ENCODE measurements at places on chromosomes 7 and 10.
A peak's percentile ranks its signal among the peaks of the same experiment; 100 is the strongest.

- DNase-seq, result no peak
These were observed 899.1 kb upstream of the ZWINT start for GRCh38 chr10:57260175-57260574.

DNA sequence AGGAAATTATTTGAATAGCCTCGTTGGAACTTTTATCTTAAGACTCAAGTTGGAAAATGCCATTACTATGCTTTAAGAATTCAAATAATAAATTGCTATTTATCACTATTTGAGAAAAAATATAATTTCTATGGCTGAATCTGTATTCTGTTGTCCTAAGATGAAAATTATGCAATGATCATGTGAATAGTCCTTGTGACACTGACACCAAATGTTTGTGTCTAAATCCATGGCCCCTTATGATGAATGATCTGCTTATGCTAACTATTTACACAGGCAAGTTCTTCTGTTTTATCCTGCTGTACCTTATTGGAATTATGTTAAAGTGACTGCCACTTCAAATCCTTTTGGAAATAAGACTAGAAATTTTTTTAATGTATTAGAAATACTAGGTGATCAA is 208.7 kb downstream of the DOCK4 start:
- no peak for DNase-seq

GRCh38 chr7:94556028-94556427 is 46.4 kb downstream of the CASD1 start:
- DNase-seq, result no peak

- no peak for DNase-seq
These were observed 798 bp downstream of the BLNK start for GRCh38 chr10:96270571-96270970.

GRCh38 chr10:114087255-114087654 is 43.6 kb downstream of the ADRB1 start:
- no peak for DNase-seq

DNA sequence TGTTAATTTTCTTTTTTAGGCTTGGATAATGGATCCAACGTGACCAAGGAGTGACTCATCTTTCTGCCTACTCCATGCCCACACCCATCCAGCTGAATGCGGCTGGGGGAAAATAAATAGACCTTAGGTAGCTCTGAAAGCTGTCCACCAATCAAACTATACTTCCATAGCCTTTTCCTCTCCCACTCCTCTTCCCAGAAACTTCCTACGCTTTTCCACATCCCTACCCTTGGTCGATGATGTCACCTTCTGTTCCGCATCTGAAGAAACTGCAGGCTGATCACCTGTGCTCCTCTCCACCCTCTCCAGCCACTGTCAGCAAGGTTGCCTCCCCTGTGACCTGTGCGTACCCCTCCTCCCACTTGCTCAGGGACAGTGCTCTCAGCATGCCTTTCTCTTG is 359.8 kb upstream of the KLF6 start:
- no peak for DNase-seq

GRCh38 chr7:50795831-50796230 is 13.1 kb upstream of the GRB10 start:
- DNase-seq, result no peak

DNA sequence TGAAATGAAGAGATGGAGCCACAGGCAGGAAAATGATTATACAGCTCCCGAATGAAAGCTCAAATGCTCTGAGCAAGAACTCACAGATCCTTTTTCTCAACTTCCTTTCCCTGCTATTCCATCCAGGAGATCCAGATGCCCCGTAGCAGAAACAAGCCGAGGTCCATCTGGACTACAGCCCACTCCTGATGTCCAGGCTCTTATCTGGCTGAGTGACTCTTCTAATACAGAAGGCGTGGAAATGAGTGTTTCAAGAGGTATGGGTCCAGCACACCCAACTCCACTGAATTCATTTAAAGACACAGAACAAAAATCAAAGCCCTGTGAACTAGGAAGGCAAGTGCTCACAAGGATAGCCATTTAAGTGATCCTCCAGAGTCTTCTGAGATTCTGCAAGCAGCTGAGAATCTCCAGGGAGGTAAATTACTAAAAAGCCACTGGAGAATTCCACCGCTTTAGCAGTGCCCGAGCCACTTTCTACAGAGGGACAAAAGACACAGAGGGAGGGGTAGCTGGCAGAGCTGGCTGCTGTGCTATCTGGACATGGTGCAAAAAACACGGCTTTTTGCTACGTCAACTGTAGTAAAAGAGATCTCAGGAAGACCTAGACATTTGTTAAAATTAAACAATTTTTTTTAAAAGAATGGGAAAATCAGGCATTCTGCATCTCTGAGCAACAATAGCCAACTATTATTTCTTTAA is 24.5 kb downstream of the FAM171A1 start:
- DNase-seq, result no peak

- no peak for DNase-seq
These were observed 2.1 kb downstream of the FAM24B start for GRCh38 chr10:122877264-122877663.

DNA sequence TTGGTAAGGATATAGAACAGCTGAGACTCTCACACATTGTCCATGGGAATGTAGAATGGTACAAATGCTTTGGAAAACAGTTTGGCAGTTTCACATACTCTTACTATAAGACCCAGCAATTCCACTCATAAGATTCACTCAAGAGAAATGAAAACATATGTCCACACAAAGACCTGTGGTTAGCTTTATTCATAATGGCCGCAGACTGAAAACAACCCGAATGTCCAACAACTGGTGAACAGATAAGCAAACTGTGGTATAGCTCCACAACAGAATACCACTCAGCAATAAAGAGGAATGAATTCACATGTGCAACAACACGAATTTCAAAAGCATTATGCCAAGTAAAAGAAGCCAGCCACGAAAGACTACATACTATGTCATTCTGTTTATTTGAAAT is 33.5 kb upstream of the CUL1 start:
- no peak for DNase-seq

DNA sequence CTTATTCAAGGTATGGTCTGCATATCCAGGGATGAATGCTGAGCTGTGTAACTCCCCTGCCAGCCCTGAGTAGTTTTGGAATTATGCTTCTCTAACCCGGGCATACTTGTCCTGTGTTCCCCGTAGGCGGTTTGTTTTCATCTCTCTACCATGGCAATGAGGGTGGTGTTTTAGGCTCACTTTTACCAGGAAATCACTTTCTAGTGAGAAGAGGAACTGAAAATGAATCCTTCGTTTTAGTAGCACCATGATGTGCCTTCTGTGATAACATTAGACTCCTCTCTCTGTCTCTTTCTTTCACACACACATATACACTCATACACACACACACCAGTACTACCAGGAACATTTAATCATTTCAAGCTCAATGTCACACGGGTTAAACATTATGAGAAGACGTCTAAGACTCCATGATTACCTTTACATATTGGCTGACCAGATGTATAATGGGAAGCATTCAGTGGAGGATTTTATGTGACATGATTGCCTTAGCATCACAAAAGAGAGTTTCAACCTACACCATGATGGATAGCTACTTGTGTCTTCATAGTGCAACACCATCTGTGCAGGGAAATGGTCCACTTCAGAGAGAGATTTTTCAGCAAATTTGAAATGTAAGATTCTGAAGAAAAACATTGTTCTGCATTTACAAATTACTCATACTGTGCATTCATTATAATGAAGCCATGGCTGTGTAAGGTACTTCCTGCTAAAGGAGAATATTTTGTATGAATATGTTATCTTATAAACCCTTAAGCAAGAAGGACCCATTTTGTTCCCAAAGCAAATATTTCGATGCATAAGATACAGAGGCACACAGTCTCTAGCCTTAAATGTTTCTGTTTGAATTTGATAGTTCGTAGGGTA is 31.0 kb upstream of the PFKP start:
- DNase-seq, result no peak

- no peak for DNase-seq
These were observed 111.6 kb downstream of the NOC3L start for GRCh38 chr10:94251098-94251497.

GRCh38 chr7:156504687-156505545 is 135.7 kb upstream of the RNF32 start:
- DNase-seq, result no peak

GRCh38 chr10:110951381-110951780 is 32.0 kb downstream of the SHOC2 start:
- DNase-seq, result no peak

GRCh38 chr10:110699859-110700468 is 55.8 kb downstream of the RBM20 start:
- DNase-seq, result no peak

- no peak for DNase-seq
These were observed 25.8 kb upstream of the PLPP4 start for GRCh38 chr10:120431251-120431651.

DNA sequence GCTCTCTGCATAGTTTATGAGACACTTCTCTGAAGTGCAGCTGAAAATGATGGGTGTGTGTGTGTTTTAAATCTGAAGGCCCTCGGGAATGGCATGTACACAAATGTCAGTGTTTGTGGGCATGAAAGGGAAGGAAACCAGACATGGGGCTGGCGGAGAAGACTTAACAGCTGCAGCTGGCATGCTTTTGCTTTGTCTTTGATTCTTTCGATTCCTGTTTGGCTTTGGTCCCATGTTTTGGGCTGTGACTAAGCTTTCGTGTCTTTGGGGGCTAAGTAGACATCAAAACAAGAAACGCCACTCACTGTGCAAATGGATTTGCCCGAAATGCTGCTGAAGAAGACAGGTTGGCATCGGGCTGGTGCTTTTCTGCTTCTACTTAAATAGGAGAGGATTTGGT is 179.3 kb downstream of the PFKFB3 start:
- DNase-seq, result no peak

- no peak for DNase-seq
These were observed 1.6 kb downstream of the KIAA1217 start for GRCh38 chr10:24210501-24210900.

DNA sequence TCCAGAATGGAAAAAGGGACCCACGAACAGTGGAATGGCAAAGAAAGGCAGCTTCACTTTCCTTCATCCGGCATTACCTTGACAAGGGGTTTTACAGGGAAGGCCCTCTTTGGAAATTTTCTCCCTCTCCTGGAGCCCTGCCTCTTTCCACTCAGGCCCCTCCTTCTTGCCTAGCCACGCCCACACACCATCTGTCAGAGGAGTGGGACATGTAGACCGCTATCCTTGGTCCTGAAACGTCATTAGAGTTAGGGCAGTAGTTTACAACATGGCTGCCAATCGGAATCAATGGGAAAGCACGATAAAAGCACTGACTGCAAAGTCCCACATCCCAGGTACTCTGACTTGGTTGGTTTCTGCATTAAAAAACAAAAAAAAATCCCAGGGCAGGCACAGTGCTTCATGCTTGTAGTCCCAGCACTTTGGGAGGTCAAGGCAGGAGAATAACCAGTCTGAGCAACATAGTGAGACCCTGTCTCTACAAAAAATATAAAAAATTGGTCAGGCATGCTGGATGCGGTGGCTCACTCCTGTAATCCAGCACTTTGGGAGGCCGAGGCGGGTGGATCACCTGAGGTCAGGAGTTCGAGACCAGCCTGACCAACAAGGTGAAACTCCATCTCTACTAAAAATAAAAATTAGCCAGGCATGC is 96.4 kb downstream of the MARCHF5 start:
- no peak for DNase-seq

GRCh38 chr7:159071260-159071659 is 73.4 kb downstream of the VIPR2 start:
- no peak for DNase-seq

DNA sequence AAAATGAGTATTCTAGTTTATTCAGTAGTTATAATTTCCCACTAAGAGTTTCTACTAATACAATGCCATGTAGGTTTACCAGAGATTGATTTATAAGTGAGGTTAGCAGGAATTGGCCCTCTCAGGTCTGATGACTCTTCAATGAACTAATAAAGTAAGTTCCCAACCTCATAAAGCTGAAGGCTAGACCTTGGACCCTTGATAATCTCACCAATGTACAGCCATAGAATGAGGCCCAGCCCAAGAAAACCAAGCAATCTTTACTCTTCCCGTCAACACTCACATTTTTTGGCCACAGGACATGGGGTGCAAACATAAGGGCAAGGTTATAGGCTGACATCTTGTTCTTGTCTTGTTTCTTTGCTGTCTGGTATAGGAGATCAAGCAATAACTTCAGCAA is 33.3 kb downstream of the ARHGAP19 start:
- no peak for DNase-seq

DNA sequence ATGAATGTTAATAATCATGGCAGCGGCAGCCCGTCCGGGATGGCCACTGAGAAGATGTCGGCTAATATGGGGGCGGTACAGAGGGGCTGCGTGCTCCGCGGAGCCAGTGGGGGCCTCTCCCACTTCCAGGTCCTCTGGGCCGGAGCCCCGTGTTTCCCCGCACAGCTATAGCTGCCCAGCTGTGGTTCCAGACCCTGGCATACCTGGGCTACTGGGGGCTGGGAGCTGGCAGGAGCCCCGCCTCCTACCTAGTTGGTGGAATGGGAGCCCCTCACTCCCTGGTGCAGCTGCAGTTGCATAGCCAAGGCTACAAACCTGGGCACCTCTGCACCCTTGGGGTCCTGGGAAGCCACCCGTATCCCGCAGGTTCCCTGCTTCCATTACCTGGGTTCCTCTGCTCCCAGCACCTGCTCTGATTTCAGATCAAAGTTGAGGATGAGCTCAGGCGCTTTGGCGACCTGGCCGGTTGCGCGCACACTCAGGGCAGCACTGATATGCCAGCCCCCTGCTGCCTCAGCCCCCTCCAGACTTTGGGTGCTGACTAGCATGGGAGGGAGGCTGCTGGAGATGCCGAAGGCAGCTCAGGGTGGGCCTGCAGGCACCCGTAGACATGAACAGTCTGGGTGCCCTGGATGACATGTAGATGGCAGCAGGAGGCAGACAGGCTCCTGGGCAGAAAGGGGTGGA is 236.5 kb upstream of the SEMA3D start:
- no peak for DNase-seq

- DNase-seq, result no peak
These were observed 23.5 kb upstream of the ZNF12 start for GRCh38 chr7:6730343-6730633.

DNA sequence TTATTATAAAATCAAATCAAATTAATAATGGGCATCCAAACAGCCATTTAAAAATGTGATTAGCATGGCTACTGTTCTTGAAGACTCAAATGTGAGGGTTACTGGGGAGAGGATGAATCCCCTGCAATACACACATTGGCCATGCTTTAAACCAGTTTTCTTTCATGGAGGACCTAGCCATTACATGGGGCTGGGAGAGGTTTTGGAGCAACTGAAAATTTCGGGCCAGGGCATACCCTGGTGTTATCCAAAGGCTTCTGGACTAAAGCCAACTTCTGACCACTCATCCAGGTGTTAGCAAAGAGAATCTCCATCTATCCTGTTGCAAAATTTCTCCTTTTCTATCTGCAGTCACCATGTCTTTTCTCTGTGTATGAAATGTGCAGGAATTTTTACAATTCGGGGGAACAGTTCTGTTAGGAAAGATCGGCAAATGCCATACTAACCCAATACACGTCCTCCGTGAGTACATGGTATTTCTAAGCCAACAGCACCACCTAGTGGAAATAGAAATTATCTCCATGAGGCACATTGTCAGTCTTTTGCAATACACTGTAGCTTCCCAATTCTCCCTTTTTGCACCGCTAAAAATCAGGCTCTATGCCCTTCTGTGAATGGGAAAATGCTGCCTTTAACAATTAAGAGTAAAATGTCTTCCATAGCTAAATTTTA is 47.0 kb upstream of the ZNF107 start:
- peak; percentile 55 for DNase-seq
